Thoracic aorta (tissue), 2 donors: ENCODE measurements at places on chromosomes 7 and 10.

GRCh38 chr10:35063837-35064454 lies 26.2 kb downstream of the CUL2 start:
- H3K27me3 ChIP-seq, result no peaks in the 10 kb centered on the region
- no peak overlapping the region for H3K4me3 ChIP-seq
- no peaks in the 10 kb centered on the region for H3K4me1 ChIP-seq
- H3K36me3 ChIP-seq, result peaks cover 9% of the 10 kb centered on the region

DNA sequence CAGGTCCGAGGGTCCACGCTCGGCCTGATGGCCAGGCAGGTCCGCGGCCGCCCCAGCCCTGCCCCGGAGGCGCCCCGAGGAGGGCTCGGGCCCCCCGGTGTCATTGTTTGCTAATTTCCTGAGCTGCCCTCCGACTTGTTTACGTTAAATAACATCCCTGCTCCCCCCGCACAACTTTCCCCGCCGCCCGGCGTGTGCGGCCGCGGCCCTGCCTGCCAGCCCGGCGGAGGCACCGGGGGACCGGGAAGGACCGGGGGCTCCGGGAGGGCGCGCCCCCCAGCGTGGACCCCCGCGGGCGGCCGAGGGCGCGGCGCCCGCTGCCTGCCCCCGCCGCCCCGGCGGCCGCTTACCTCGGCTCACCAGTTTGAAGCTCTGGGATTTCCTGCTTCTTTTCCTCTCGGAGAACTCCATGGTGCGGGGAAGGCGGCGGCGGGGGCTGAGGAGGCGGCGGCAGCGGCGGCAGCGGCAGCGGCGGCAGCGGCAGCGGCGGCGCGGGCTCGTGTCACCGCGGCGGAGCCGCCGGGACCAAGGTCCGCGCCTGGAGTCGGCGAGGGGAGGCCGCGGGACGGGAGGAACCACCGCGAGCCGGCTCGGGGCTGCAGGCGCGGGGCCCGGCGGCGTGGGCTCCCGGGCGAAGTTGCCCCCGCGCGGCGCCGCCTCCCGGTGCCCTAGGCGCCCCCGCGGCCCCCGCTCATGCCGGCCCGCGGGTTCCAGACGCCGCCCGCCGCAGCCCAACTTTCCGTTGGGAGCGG lies 515 bp downstream of the BEND7 start:
- no peaks in the 10 kb centered on the region for H3K36me3 ChIP-seq
- H3K27me3 ChIP-seq, result no peaks in the 10 kb centered on the region
- H3K4me1 ChIP-seq, result peaks cover 5% of the 10 kb centered on the region
- no peak for DNase-seq
- H3K4me3 ChIP-seq, result peak overlapping the region; percentile 76

DNA sequence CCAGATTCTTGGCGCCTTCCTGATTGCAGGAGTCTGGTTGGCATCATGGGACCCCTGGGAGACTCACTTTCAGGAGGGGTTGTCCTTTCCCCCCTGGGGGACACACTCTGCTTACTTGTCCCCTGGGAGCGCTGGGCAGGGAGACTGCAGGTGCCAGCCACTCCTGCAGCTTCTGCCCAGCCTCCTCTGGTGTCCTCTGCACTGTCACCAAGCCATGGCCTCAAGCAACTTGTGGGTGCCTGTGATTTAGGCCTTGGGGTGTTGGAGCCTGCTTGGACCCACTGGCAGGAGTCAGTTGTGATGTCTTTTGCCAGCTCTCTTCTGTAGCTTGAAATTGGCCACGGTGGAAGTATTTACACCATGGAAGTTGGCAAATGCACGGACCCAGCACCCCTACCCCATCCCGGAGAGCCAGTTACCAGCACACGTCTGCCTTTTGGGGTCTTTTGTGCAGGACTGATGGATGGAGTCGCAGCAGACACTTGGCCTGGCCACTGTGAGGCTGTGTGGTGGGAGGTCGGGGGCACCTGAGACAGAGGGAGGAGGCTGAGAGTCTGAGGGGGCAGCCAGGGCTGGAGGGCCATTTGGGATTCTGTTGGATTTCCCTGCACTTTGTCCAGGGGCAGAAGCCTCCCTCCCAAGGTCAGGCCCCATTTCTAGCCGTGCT lies 104.7 kb downstream of the LHPP start:
- H3K4me1 ChIP-seq, result peaks cover 1% of the 10 kb centered on the region
- no peaks in the 10 kb centered on the region for H3K27me3 ChIP-seq
- H3K27ac ChIP-seq, result no peak overlapping the region
- no peak for DNase-seq
- no peak overlapping the region for H3K4me3 ChIP-seq

- no peaks in the 10 kb centered on the region for H3K36me3 ChIP-seq
- peak overlapping the region; percentile 55 for H3K4me3 ChIP-seq
- no peak overlapping the region for H3K27ac ChIP-seq
- no peaks in the 10 kb centered on the region for H3K4me1 ChIP-seq
Observed at GRCh38 chr10:112532189-112532588, 85.2 kb downstream of the VTI1A start.

- DNase-seq, result no peak
- no peak overlapping the region for H3K27ac ChIP-seq
- no peaks in the 10 kb centered on the region for H3K36me3 ChIP-seq
Observed at GRCh38 chr7:50216626-50217025, 87.9 kb upstream of the IKZF1 start.

- peaks cover 67% of the 10 kb centered on the region for H3K36me3 ChIP-seq
- no peaks in the 10 kb centered on the region for H3K27me3 ChIP-seq
- no peak for DNase-seq
- H3K4me1 ChIP-seq, result no peaks in the 10 kb centered on the region
- no peak overlapping the region for H3K4me3 ChIP-seq
Observed at GRCh38 chr7:151468217-151469018, 28.5 kb upstream of the CRYGN start.

- H3K27me3 ChIP-seq, result no peaks in the 10 kb centered on the region
- no peak overlapping the region for H3K27ac ChIP-seq
- H3K4me1 ChIP-seq, result no peaks in the 10 kb centered on the region
- DNase-seq, result no peak
- no peaks in the 10 kb centered on the region for H3K36me3 ChIP-seq
- H3K4me3 ChIP-seq, result no peak overlapping the region
Observed at GRCh38 chr7:157768198-157768597, 431.4 kb downstream of the DNAJB6 start.

- no peaks in the 10 kb centered on the region for H3K27me3 ChIP-seq
- H3K4me3 ChIP-seq, result no peak overlapping the region
- H3K27ac ChIP-seq, result no peak overlapping the region
- DNase-seq, result no peak
- H3K36me3 ChIP-seq, result no peaks in the 10 kb centered on the region
Observed at GRCh38 chr10:80500572-80501380, 36.9 kb upstream of the SH2D4B start.

- no peaks in the 10 kb centered on the region for H3K4me1 ChIP-seq
- H3K27ac ChIP-seq, result no peak overlapping the region
- H3K27me3 ChIP-seq, result no peaks in the 10 kb centered on the region
- DNase-seq, result no peak
Observed at GRCh38 chr10:32489158-32489557, 43.2 kb downstream of the CCDC7 start.

DNA sequence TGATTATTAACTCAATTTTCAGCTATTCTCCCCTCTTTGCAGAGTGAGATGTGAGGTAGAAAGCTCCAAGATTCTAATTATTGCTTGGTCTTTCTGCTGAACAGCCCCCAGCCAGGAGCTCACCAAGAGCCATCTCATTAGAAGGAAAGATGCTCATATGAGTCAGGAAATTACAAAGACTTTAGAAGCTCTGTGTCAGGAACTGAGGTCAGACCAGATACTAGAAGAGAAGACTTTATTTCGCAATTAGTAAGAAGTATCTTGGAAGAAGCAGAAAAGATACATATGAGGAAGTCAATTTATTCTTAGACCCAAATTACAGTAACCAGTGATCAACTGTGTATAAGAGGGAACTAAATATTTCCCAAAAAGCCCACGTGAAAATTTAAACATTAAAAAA lies 626.9 kb downstream of the ZWINT start:
- H3K36me3 ChIP-seq, result no peaks in the 10 kb centered on the region
- no peak overlapping the region for H3K27ac ChIP-seq
- H3K4me1 ChIP-seq, result no peaks in the 10 kb centered on the region
- H3K27me3 ChIP-seq, result no peaks in the 10 kb centered on the region

- H3K4me1 ChIP-seq, result no peaks in the 10 kb centered on the region
- H3K27ac ChIP-seq, result no peak overlapping the region
- H3K36me3 ChIP-seq, result no peaks in the 10 kb centered on the region
Observed at GRCh38 chr7:16399265-16399831, 22.0 kb downstream of the CRPPA start.

- no peak overlapping the region for H3K4me3 ChIP-seq
- peaks cover 10% of the 10 kb centered on the region for H3K4me1 ChIP-seq
- no peak for DNase-seq
- H3K27ac ChIP-seq, result no peak overlapping the region
- no peaks in the 10 kb centered on the region for H3K36me3 ChIP-seq
- peaks cover 4% of the 10 kb centered on the region for H3K27me3 ChIP-seq
Observed at GRCh38 chr10:23171232-23171876, 20.8 kb upstream of the PTF1A start.

DNA sequence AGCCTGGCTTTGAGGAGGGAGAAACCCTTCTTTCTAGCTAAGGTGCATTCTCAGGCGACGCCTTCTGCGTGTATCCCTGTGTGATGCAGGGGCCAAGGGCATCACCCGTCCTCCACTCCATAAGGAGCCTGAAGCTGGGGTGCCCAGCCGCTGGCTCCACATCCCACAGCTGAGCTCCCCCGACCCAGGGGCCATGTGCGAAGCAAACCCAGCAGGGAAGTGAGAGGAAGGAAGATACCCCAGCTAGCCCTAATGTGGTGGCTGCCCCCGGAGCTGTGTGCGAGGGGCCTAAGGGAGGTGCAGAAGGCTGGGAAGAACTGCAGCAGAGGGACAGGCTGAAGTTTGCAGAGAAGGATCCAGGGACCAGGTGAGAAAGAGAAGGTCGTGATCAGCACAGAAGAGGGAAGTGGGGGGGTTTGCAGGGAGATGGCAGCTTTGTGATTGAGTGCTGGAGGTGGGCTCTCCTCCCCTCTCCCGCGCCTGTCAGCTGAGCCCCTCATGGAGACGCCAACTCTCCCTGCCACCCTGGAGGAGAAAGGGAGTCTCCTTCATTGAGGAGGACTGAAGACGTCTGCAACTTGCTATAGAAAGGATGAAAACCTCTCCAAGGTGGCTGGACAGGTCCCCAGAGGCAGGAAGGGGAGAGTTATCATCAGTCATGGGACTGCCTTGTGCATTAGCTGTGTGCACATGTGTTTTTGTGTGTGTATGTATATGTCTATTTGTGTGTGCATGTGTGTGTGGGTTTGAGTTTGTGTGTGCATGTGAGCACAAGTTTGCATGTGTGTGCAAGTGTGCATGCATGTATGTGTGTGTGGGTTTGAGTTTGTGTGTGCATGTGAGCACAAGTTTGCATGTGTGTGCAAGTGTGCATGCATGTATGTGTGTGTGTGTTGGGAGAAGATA lies 3.5 kb upstream of the CALML5 start:
- H3K36me3 ChIP-seq, result no peaks in the 10 kb centered on the region
- H3K4me1 ChIP-seq, result peaks cover 7% of the 10 kb centered on the region
- no peak overlapping the region for H3K4me3 ChIP-seq
- no peaks in the 10 kb centered on the region for H3K27me3 ChIP-seq
- H3K27ac ChIP-seq, result no peak overlapping the region

GRCh38 chr10:1451941-1452340 lies 285.4 kb downstream of the ADARB2 start:
- H3K4me3 ChIP-seq, result no peak overlapping the region
- DNase-seq, result no peak
- H3K27me3 ChIP-seq, result no peaks in the 10 kb centered on the region
- H3K36me3 ChIP-seq, result no peaks in the 10 kb centered on the region

DNA sequence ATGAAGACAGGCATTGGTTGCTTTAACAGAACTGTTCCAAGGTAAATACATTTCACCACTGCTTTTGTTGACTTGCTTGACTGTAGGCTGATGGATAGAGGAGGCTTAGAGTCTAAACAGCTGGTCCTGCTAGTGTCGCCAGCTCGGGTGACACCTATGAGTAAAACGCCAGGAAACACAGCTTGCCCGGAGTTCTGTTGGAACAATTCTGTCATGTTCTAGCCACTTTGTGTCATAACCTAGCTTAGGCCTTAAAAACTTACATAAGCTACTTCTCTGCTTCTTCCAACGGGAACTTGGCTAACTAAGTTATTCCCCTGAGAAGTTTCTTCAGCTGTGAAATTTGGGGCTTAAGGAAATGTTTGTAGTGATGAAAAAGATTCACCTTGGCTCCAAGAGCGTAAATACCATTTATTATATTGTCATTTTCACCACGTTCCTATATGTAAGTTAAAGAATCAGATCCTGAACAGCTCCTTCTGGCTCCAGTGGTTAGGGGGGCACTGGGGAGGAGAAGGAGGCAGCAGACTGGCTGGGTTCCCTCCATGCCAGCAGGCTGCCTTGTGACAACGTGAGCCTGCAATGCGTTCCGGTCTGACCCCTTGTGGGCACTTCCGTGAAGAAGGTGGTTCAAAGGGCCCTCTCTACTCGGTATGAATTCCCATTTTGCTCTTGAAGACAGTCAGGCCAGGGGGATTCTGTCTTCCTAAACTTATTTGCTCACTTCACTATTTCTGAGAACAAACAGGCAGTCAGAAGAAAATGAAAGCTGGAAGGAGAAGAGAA lies 253.2 kb downstream of the BMPER start:
- H3K27me3 ChIP-seq, result no peaks in the 10 kb centered on the region
- no peak for DNase-seq
- H3K27ac ChIP-seq, result peak overlapping the region; percentile 50
- no peak overlapping the region for H3K4me3 ChIP-seq

GRCh38 chr10:73876971-73877370 lies 2.6 kb upstream of the CAMK2G start:
- no peak overlapping the region for H3K4me3 ChIP-seq
- H3K4me1 ChIP-seq, result peaks cover 9% of the 10 kb centered on the region
- H3K27me3 ChIP-seq, result no peaks in the 10 kb centered on the region
- no peak for DNase-seq
- H3K27ac ChIP-seq, result peak overlapping the region; percentile 74

- no peaks in the 10 kb centered on the region for H3K27me3 ChIP-seq
- DNase-seq, result no peak
- no peak overlapping the region for H3K27ac ChIP-seq
- H3K36me3 ChIP-seq, result no peaks in the 10 kb centered on the region
- H3K4me1 ChIP-seq, result no peaks in the 10 kb centered on the region
- H3K4me3 ChIP-seq, result no peak overlapping the region
Observed at GRCh38 chr7:155043756-155044155, 26.4 kb upstream of the HTR5A start.

GRCh38 chr7:112010109-112010508 lies 196.1 kb downstream of the DOCK4 start:
- H3K4me1 ChIP-seq, result peaks cover 7% of the 10 kb centered on the region
- H3K4me3 ChIP-seq, result no peak overlapping the region
- H3K36me3 ChIP-seq, result no peaks in the 10 kb centered on the region
- H3K27ac ChIP-seq, result no peak overlapping the region
- no peak for DNase-seq
- no peaks in the 10 kb centered on the region for H3K27me3 ChIP-seq

DNA sequence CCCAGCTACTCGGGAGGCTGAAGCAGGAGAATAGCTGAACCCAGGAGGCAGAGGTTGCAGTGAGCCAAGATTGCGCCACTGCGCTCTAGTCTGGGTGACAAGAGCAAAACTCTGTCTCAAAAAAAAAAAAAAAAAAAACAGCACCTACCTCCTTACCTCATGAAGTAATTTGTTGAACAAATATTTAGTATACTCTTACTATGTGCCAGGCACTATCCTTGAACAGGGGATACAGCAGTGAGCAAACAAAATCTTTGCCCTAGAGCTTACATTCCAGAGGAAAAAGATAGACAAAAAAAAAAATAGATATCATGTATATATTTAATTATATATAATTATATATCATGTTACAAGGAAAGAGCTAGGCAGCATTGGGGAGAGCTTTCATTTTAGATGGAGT lies 36.4 kb upstream of the HERPUD2 start:
- H3K4me3 ChIP-seq, result no peak overlapping the region
- H3K27ac ChIP-seq, result no peak overlapping the region
- no peak for DNase-seq
- no peaks in the 10 kb centered on the region for H3K27me3 ChIP-seq

- H3K27ac ChIP-seq, result no peak overlapping the region
- no peaks in the 10 kb centered on the region for H3K27me3 ChIP-seq
- H3K4me1 ChIP-seq, result peaks cover 8% of the 10 kb centered on the region
Observed at GRCh38 chr7:20299647-20300312, 30.9 kb upstream of the ITGB8 start.
